ENCODE measurements at places on chromosomes 12 and 14. TPM values are rescaled to one million over a fixed set of nuclear protein-coding genes. Genes with fewer than 3 reads are reported as not detected.

GRCh38 chr14:63483315-63483714, 59.9 kb downstream of the PPP2R5E start:
- H3K4me1 ChIP-seq, result no peaks in the 10 kb centered on the region
- H3K4me3 ChIP-seq, result no peak overlapping the region
- H3K36me3 ChIP-seq, result no peaks in the 10 kb centered on the region
- no peaks in the 10 kb centered on the region for H3K27me3 ChIP-seq

DNA sequence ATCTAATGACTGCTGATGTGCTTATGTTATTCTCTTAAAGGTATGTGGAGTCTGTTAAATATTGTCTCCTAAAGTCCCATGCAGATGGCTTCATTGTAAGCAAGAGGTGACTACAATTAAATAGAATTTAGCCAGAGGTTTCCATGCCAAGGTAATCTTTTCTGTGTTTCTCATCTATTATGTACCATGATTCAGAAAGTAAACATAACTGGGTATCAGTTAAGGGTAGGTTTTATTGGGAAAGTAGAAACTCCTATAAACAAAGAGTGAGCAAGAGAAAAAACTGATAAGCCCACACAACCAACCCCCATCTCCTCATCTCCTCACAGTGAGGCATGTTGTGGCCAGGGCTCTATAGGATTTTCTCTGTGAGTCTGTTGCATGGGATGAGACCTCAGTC, 611.7 kb downstream of the SNAPC1 start:
- H3K4me1 ChIP-seq, result no peaks in the 10 kb centered on the region
- DNase-seq, result no peak
- no peaks in the 10 kb centered on the region for H3K36me3 ChIP-seq
- H3K27me3 ChIP-seq, result no peaks in the 10 kb centered on the region
- no peak overlapping the region for H3K4me3 ChIP-seq
- no peak overlapping the region for H3K27ac ChIP-seq

- no peaks in the 10 kb centered on the region for H3K36me3 ChIP-seq
- no peaks in the 10 kb centered on the region for H3K27me3 ChIP-seq
- no peaks in the 10 kb centered on the region for H3K4me1 ChIP-seq
- H3K27ac ChIP-seq, result no peak overlapping the region
- no peak for DNase-seq
Measured at GRCh38 chr12:9957834-9958233, 13.4 kb upstream of the CLEC12A start.

Gene LALBA
- total RNA-seq, result not detected

Data from SJCRH30 (cell line).